ENCODE measurements at places on chromosomes 5 and 9.

- no peak for DNase-seq
These were observed 201.1 kb upstream of the CHD1 start for GRCh38 chr5:99129768-99130501.

- DNase-seq: no peak
These were observed 740.1 kb upstream of the FAM174A start for GRCh38 chr5:99795031-99795430.

DNA sequence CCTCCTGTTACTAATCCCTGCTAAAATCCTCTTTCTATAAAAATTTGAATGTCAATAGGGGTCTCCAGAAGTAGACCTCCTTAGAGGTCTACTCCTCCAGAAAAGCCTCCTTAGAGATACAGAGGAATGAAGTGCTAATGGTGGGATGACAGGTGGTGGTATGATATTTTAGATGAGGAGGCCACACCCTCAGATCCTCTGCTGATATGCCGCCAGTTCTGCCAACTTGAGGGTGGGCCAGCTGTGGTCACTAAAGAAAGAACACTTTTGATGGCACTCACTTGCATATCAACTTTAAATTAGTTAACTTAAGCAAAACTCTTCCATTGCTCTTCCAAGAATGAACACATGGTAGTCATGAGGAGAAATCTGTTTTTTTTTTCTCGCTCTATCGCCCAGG lies 16.9 kb upstream of the UBAP2 start:
- no peak for DNase-seq

DNA sequence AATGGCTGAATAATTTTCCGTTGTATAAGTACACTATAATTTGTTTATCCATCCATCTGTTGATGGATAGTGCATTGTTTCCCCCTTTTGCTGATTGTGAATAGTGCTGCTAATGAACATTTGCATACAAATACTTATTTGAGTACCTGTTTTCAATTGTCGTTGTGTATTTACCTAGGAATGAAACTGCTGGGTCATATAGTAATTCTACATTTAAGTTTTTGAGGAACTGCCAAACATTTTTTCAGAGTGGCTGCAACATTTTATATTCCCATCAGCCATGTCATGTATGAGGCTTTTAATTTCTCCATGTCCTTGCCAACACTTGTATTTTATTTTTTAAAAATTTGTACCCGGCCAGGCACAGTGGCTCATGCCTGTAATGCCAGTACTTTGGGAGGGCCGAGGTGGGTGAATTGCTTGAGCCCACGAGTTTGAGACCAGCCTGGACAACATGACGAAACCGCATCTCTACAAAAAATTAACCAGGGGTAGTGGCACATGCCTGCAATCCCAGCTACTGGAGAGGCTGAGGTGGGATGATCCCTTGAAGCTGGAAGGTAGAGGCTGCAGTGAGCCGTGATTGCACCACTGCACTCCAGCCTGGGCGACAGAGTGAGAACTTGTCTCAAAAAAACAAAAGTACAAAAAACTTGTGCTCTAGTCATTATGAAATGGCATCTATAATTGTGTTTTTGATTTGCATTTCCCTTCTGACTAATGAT lies 2.2 kb upstream of the ANXA6 start:
- no peak for DNase-seq

Measured in ELF-1 (cell line).